Activated CD4-positive, alpha-beta T cell treated with anti-CD3 and anti-CD28 coated beads, Interleukin-2, amount 50 U/mL, for 16 hours (primary cell): ENCODE measurements at places on chromosomes 5 and 9.

DNA sequence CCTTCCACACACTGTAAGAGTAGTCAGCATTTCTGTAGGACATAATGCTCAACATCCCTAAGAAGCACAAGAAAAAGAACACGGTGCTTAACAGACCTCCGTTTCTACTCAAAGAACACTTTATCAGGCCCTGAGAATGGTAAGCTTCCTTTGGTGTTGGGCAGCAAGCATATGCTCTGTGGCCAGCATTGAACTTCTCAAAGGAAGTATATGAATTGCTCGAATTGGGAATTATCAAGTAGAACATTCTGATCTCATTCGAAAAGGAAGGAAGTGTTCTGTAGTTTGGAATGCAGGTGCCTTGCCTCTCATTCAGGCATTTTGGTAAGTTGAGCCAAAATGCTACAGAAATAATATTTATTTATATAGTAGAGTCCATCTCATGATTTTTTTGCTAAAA is 61.0 kb downstream of the C5 start:
- no peak for DNase-seq

- DNase-seq: no peak
Measured at GRCh38 chr5:14284392-14285148, 141.4 kb downstream of the TRIO start.

DNA sequence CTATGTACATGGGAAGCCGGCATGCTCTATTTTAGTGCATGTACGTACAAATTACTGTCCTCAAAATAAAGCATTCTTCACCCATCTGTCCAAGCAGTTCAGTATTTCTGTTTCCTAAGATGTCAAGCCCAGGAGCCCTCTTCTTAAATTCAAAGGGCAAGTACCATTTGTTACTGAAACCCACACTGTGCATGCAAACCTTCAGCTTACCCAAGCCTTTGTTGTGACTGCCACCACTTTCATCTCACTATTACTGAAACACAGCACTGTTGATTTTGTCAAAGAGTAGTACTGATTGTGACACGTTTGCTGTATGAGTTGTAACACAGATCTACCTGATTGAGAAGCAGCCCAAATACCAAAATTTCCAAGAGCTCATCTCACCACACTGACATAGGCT is 390.4 kb upstream of the IZUMO3 start:
- DNase-seq: no peak

GRCh38 chr9:113594484-113595299 is 131.2 kb downstream of the RGS3 start:
- DNase-seq: no peak

DNA sequence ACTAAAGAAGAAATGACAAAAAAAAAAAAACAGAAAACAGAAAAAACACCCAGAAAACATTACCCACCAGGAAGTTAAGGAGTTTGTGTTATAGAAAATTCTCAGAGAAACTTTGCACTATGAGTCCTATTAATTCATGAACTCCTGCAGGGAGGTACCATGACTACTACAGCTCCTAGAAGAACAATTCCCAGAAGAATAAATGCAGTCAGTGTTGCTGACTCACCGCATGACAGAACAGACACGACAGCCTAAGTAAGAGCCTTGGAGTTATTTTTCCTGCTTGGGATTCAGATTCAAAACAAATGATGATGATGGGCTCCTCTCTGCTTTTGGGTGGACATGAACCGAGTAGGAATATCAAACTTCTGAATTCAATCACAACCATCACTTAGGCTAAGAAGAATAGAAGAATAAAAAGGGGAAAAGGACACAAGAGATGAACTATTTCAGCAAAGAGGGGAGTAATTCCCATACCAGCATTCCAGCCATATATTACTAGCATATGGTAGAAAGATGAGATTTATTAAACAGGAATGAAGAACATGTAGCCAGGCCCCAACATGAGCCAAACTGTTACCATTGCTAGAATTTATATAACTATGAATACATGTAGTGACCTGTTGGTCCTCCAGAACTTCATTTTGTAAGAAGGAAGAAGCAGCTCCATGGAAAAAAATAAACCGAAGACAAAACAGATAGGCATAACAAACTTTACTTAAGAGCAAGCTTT is 209.6 kb upstream of the PDE4D start:
- DNase-seq: no peak

- no peak for DNase-seq
Measured at GRCh38 chr9:110828264-110828663, 159.7 kb downstream of the MUSK start.

GRCh38 chr5:127012916-127013315 is 17.4 kb downstream of the MARCHF3 start:
- DNase-seq: no peak

DNA sequence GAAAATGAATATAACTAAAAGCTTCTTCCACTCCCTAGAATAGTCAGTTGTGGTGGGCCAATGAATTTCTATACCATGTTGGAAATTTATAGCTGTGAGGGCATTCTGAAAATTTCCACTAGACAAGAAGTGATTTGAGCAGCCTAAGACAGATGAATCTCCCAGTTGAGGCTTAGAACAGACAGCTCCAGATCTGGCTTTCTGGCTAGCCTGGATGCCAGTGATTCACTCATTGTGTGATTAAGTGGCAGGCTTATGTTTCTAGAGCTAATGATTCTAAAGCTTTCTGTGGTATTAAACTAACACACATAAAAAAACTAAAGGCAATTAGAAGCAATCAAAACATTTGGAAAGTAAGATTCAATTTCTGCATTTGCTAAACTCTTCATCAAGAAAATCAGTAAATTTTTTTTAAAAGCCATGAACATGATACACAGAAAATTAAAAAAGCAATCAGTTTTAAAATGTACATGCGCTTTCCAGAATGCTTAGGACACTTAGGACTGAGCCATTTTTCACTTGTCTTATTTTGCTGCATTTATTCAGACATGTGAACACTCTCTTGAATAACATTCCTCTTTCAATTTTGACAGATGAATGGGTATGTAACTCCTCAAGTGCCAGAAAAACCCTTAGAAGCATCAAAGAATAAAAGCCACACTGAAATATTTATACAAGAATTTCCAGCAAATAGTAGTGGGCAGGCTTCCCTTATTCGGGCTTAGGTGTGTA is 100.5 kb upstream of the GNAQ start:
- no peak for DNase-seq

DNA sequence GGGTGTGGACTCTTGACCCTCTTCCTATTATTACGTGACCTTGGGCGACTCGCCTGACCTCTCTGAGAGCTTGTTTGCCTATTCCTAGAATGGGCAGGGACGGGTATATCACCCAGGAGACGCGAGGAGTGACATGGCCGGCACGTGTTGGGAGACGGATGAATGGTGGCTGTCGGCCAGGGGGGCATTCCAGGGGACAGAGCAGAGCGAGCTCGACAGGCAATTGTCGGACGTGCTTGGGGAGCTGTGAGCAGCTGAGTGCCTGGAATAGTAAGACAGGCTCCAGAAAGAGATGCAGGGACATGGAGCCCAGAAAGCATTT is 29.3 kb upstream of the UNC5A start:
- DNase-seq: no peak

DNA sequence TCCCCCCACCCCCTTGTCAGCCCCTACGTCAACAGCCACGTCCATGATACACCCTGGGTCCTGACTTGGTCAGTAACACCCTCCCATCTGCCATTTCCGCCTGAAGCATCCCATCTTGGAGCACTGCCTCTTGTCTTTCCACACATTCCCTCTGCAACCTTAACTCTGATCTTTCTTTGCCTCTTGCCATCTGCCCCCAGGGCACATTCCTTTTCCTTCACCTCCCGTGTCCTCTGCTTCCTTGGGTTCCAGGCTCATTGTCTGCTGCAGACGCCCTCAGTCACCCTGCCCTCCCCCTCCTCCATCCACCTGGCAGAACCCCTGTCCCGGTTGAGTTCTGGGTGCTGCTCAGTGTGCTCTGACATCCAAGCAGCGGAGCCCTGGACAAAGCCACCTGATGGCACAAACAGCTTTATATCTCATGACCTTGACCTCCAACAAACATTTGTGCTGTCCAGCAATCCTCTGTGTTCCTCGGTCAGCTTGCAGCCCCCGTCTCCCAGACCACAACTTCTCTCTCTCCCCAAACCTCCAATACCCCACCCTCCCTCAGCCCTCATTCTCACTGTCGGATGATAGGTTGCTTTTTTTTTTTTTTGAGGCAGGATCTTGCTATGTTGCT is 97.7 kb upstream of the IER5L start:
- no peak for DNase-seq
